Activated T-cell treated with anti-CD3 and anti-CD28 coated beads, Interleukin-2, amount 50 U/mL, for 72 hours (primary cell): ENCODE measurements at places on chromosomes 16 and 17. TPM values are rescaled to one million over a fixed set of nuclear protein-coding genes. Genes with fewer than 3 reads are reported as not detected.
A peak's percentile ranks its signal among the peaks of the same experiment; 100 is the strongest.

DNA sequence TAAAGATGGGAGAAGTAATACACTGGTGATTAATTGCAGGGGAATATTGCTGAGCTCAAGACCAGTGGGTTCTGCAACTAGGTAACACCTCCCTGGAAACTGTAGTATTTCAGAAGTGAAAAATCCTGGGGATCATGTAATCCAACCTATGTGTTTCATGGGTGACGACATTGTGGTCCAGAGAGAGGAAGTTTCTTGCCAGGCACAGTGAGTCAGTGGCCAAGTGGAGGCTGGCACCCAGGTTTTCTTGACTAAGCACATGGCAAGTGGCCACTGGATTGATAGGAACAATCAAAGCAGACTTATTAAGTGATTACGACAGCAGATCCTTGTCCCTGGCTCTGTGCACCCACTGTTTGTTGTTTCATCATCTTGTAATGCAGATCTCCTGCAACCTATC lies 14.6 kb upstream of the CIITA start:
- no peak for DNase-seq
- peaks cover 6% of the 10 kb centered on the region for H3K4me1 ChIP-seq
- H3K27ac ChIP-seq = no peak overlapping the region
- H3K27me3 ChIP-seq = peaks cover 63% of the 10 kb centered on the region
- peaks cover 7% of the 10 kb centered on the region for H3K36me3 ChIP-seq
- H3K4me3 ChIP-seq = no peak overlapping the region

DNA sequence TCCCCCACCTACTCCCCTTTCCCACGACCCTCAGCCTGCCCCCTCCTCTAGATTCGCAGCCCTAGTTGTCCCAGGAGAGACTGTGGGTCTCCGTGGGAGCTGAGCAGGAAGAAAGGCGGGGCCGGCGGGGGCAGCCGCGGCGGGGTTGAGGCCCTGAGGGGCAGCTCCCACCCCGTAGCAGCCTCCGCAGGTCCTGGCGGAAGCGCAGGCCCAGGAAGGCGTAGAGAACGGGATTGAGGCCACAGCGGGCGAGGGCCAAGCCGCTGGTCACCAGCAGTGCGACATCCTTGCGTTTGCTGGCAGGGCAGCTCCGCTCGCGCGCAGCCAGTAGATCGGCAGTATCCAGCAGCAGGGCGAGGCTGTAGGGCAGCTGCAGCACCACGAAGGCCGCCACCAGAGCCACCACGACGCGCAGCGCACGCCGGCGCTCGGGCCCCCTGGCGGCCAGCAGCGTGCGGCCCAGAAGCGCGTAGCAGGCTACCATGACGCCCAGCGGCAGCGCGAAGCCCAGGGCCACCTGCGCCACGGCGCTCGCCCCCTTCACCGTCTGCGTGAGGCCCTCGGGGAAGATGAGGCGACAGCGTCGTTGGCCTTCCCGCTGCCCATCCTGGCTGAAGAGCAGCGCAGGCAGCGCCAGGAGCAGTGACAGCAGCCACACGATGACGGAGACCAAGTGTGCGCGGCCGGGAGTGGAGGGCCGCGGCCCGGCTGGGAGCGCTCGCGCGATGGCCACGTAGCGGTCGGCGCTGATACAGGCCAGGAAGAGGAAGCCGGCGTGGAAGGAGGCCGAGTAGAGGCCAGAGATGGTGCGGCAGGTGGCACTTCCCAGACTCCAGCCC lies 1.9 kb downstream of the CCR10 start:
- peaks cover 63% of the 10 kb centered on the region for H3K4me1 ChIP-seq
- peaks cover 48% of the 10 kb centered on the region for H3K27me3 ChIP-seq
- peak overlapping the region; percentile 77 for H3K4me3 ChIP-seq
- peak; percentile 84 for DNase-seq
- H3K27ac ChIP-seq = no peak overlapping the region

Gene HSD17B2
- not detected for total RNA-seq

GRCh38 chr16:4057439-4057877 lies 58.8 kb downstream of the ADCY9 start:
- peaks cover 32% of the 10 kb centered on the region for H3K36me3 ChIP-seq
- peaks cover 28% of the 10 kb centered on the region for H3K4me1 ChIP-seq
- H3K27ac ChIP-seq = no peak overlapping the region
- H3K27me3 ChIP-seq = no peaks in the 10 kb centered on the region
- no peak for DNase-seq
- no peak overlapping the region for H3K4me3 ChIP-seq

GRCh38 chr17:8080799-8081219 lies 6.7 kb downstream of the ALOX12B start:
- peaks cover 13% of the 10 kb centered on the region for H3K4me1 ChIP-seq
- H3K27ac ChIP-seq = no peak overlapping the region
- no peaks in the 10 kb centered on the region for H3K27me3 ChIP-seq

DNA sequence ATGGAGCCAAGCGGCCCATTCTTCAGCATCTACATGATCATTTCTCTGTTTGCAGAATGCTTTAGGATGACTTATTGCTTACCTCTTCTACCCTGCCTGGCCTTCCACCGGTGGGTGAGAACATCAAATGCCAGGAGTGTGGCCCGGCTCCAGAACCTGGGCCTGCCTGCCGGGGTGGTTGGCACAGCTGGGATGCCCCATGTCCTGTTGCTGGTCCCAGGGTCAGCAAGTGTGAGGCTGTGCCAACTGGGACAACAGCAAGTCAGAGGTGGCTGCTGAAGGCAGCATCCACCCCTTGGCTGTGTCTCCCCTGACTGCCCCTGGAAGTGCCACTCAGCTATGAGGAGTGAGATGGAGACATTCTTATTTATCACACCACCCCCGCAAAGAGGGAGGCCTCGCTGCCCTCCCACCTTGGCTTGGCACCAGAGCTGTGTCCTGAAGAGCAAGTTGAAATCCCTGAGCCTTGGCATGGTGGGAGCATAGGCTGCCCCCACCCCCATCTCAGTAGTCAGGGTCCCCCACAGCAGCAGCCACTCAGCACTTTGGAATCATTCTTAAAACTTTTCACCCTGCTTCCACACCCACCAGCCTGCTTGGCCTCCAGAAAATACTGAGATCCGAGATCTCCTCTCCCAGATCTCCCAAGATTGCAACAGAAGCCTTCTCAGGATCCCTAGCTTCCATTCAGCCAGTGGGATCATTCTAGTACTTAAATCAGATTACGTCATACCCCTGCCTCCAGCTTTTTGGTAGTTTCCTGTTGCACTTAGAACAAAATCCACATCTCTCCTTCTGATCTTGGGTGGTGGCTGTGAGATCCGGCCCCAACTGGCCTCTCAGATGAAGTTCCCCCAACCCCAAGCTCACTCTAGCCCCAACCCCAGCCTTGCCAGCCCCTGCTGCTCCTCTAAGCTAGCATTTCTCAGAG lies 127.5 kb downstream of the SOCS1 start:
- no peak for DNase-seq
- peak overlapping the region; percentile 29 for H3K4me3 ChIP-seq

- H3K27ac ChIP-seq = no peak overlapping the region
- no peak overlapping the region for H3K4me3 ChIP-seq
- DNase-seq = peak; percentile 38
Observed at GRCh38 chr16:65117811-65118448, 3.9 kb downstream of the CDH11 start.

- H3K27ac ChIP-seq = no peak overlapping the region
- peaks cover 3% of the 10 kb centered on the region for H3K36me3 ChIP-seq
- DNase-seq = no peak
- H3K27me3 ChIP-seq = no peaks in the 10 kb centered on the region
- no peak overlapping the region for H3K4me3 ChIP-seq
Observed at GRCh38 chr16:85524365-85524629, 88.8 kb upstream of the GSE1 start.

Gene SLFN11
- total RNA-seq = 37.1 TPM

Gene CD300A
- total RNA-seq = 3.9 TPM

DNA sequence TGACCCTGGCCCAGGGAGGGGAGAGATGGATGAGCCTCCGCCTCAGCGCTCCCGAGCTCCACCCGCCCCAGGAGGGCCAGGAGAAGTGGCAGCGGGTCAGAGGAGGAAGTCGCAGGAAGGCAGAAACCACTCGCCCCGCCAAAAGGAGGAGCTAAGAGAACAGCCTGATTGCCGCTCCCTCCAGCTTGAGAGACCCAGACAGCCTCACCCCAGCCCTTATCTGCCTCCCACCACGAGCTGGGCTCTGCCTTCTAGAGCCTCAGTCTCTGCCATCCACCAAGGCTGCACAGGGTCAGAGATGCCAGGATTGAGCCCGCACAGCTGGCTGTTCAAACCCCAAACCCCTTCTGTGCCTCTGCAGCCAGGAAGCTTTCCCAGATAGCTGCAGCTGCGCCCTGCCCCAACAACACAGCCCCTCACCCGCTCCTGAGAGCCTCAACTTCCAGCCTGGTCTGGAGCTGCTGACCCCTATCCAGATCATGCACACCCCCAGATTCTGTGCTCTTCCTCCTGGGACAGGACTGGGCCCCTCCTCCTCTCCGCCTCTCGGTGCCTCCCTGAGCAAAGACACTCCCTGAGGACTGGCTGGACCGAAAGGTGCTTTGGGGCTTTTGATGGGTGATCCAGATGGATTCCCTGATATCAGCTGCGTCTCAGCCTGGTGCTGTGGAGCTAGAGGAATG lies 1.0 kb upstream of the ATP2A3 start:
- peak; percentile 76 for DNase-seq
- no peaks in the 10 kb centered on the region for H3K27me3 ChIP-seq
- H3K4me3 ChIP-seq = peak overlapping the region; percentile 86
- H3K4me1 ChIP-seq = peaks cover 46% of the 10 kb centered on the region
- H3K36me3 ChIP-seq = no peaks in the 10 kb centered on the region

Gene ZNF469
- 0.65 TPM for total RNA-seq

Gene LONP2
- 55.3 TPM for total RNA-seq

DNA sequence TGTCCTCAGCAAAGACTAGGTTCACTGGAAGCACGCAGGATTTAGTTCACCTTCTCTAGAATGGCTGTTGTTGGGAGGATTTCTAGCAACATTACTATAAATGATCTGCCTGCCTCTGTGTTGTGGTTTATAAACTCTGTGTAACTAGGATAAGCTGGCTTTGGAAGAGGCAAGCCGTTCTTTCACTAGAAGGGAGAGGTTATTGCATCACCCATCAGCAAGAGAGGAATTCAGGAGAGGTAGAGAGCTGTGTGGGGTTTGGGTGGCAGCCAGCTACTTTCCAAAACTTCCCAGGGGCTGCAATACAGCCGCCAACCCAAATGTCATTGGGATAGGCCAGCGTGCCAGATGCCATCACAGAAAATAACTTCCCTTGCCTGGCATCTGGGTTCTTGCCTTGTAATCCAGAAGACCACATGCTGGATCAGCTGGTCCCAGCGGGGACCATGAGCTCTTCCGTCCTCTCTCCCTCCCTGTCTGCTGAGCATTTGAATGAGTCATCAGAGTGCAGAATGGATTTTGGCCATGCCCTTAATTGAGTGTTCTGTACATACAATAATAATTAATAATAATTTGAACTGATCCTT lies 95.7 kb upstream of the RBFOX1 start:
- no peak overlapping the region for H3K27ac ChIP-seq
- H3K4me1 ChIP-seq = no peaks in the 10 kb centered on the region
- H3K4me3 ChIP-seq = no peak overlapping the region
- no peaks in the 10 kb centered on the region for H3K36me3 ChIP-seq

GRCh38 chr17:34902831-34903547 lies 58.3 kb downstream of the CCT6B start:
- H3K4me1 ChIP-seq = no peaks in the 10 kb centered on the region
- H3K4me3 ChIP-seq = no peak overlapping the region
- DNase-seq = no peak
- no peaks in the 10 kb centered on the region for H3K36me3 ChIP-seq
- H3K27me3 ChIP-seq = peaks cover 28% of the 10 kb centered on the region
- no peak overlapping the region for H3K27ac ChIP-seq

DNA sequence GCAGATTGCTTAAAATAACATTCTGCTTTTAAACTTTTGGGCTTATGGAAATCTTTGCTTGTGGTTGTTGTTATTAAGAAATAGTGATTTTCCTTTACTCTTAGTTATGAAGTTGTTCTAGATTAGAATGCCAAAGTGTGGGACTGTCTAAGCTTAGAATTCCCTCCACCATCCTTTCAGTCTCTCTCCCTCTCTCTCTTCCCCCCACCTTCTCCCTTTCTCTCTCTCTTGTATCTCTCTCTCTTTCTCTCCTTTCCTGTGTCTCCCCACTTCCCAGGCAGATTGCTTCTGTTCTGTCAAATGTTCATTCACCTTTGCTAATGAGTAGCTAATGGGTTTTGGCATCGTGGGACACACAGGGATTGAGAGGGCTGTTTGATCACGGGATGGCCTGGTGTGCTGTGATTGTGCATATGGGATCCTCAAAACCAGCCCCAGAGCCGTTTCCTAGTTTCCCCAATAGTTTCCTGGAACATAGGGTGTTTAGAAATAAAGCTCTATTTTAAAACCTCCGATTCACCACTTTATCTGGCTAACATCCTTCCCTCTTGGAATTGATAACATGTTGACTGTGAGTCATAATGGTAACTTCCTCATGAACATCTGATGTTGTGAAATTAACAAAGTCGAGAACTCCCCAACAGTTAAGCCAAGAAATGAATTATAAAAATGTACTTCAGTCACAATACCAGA lies 502.6 kb downstream of the TMEM114 start:
- no peak overlapping the region for H3K4me3 ChIP-seq
- H3K27me3 ChIP-seq = no peaks in the 10 kb centered on the region
- DNase-seq = no peak
- H3K36me3 ChIP-seq = no peaks in the 10 kb centered on the region

Gene HBA1
- total RNA-seq = not detected

- H3K27me3 ChIP-seq = no peaks in the 10 kb centered on the region
- peak; percentile 36 for DNase-seq
- H3K27ac ChIP-seq = peak overlapping the region; percentile 98
- H3K36me3 ChIP-seq = peaks cover 3% of the 10 kb centered on the region
- peak overlapping the region; percentile 95 for H3K4me3 ChIP-seq
Observed at GRCh38 chr16:85027958-85028684, 526 bp downstream of the KIAA0513 start.

DNA sequence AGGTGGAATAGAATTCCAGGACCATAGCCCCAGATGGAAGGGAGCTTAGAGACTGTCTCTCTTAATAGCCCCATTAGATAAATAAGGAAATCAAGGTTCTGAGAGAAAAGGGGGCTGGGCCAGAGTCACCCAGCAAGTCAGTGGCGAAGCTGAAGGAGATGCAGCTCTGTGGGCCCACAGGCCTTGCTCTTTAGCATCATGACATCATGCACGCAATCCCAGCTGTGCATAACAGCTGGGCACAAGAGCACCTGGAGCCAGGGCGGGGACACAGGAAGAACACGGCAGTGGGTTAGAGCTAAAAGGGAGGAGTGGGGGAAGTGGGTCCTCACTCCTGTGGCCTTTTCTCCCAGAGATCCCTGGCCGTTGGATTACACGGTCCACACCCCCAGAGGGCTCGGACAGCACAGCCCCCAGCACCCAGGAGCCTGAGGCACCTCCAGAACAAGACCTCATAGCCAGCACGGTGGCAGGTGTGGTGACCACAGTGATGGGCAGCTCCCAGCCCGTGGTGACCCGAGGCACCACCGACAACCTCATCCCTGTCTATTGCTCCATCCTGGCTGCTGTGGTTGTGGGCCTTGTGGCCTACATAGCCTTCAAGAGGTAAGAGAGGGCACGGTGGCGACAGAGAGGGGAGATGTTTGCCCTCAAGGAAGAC lies 15.1 kb downstream of the NGFR start:
- no peak overlapping the region for H3K27ac ChIP-seq
- peaks cover 13% of the 10 kb centered on the region for H3K27me3 ChIP-seq
- H3K4me3 ChIP-seq = no peak overlapping the region
- no peaks in the 10 kb centered on the region for H3K36me3 ChIP-seq
- no peaks in the 10 kb centered on the region for H3K4me1 ChIP-seq
- DNase-seq = no peak

GRCh38 chr16:46971271-46971670 lies 2.2 kb downstream of the DNAJA2 start:
- H3K36me3 ChIP-seq = peaks cover 15% of the 10 kb centered on the region
- peak overlapping the region; percentile 67 for H3K4me3 ChIP-seq
- no peaks in the 10 kb centered on the region for H3K27me3 ChIP-seq
- H3K27ac ChIP-seq = peak overlapping the region; percentile 88
